ENCODE measurements at places on chromosomes 11 and 22.

DNA sequence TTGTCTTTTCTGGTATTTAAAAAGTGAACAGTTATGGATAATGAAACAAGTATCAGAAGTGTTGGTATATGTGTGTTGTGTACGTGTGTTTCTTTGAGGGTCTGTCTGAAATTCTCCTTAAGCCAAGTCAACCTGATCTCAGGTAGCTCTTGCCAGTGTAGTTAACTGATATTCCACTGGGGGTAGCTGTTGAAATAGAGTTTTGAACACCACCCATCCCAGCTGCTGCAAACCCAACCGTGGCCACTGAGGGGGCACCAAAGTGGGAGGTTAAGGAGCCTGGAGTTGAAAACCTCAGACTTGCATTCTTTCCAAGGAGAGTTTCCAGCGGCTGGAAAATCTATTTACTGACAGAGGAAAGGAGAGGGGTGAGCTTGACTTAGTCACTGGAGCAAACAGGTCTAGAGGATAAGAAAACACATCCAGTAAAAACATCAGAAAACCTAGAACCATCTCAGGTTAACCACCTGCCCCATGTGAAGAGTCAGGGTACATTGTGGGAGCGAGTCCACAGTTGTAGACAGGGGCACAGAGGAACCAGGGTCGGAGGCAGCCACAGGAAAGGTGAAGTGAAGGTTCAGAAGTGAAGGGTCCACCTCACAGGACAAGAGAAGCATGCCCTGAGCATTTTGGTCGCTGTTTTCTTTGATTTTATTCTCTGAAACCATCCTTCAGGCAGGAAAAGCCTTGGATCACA, 8.8 kb upstream of the CUL5 start:
- no peak for DNase-seq

DNA sequence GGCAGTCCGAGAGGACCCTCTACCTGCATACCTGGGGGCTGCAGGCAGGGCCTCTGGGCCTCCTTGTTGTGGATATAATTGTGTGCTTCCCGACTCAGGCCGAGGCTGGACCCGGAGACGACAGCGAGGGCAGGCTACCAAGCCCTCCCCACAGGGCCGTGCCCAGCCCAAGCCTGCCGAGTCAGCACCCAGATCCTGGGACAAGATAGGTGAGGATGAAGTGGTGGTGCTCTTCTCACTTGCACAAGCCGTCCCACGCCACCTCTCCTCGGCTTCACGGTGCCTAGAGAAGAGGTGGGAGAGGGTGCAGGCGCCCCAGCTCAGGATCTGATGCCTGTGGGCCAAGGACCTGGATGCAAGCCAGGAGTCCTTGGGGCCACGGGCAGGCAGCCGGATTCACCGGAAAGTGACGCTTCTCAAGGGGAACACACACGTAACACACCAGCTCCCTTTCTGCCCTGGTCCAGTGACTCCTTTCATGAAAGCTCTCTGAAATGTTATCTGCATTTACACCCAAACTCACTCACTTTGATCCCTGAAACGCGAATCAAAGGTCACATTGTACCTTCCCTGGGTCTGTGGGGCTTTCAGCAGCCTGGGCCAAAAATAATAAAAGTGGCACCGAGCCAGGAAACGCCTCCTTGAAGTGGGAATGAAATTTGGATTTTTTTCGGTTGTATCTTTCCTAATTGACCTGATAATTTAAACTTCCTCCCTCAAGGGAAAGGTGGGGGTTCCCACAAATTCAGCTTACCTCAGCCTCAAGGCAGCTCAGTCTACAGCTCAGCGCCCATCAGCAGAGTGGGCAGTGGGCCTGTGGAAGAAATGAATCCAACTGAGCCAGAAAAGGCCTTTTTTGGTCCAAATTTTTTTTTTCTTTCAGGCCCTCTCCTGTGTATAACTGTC, 1.1 kb upstream of the GNB1L start:
- DNase-seq: peak; percentile 35

DNA sequence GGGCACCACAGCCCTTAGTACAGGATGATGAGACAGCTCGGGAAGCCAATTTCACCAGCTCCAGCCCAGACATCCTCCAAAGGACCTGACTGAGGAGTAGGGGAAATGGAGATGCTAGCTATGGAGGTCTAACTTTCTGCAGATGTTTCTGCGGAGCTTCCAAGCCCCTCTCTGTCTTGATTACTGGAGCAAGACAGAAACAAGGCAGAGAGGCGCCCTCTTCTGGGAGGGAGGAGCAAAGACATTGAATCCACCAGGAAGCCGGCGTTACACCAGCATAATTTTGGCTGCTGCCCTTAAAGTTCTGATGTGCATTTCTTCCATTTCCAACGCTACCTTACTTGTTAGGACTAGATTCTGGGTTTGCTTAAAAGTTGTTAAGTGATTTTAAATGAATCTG, 107.3 kb upstream of the HSD17B12 start:
- no peak for DNase-seq

GRCh38 chr11:62444835-62445234, 26.0 kb downstream of the SCGB1A1 start:
- DNase-seq: no peak

DNA sequence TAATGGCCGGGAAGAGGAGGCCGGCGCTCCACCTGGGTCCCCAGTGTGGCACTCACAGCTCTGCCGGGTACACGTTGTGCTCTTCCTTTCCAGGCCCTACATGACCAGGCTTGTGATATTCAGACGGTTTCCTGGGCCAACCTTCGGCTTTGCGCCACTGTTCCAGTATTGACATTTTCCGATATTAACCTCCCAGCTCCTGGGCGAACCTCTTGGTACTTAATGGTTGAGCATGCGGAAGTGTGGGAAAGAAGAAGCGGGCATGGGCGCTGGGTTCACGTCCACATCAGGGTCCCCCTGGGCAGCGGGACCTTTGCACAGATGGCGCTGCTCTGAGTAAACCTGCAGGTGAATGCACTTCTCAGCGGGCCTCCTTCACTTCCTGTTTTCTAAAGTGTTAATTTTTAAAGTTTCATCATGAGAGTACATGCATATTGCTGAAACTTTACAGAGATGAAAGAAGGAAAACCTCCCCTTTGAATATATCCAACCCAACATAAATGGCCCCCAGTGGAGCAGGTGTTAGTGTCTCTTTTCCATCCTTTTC, 286.7 kb downstream of the TBC1D22A start:
- no peak for DNase-seq

DNA sequence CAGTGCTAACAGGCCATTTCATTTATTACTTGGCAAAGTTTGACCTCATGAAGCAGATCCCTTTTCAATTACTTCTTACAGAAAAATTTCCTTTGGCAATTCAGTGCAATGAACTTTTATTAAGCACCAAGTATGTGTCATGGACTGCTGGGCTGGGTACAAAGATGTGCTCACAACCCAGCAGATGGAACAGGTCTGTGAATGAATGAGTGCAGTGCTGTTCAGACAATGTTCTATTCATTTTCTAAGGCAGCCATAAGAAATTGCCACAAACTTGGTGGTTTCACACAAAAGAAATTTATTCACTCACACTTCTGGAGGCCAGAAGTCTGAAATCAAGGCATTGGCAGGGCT, 428.5 kb downstream of the SOX6 start:
- no peak for DNase-seq

GRCh38 chr22:36411589-36412258, 24.0 kb upstream of the MYH9 start:
- DNase-seq: no peak

DNA sequence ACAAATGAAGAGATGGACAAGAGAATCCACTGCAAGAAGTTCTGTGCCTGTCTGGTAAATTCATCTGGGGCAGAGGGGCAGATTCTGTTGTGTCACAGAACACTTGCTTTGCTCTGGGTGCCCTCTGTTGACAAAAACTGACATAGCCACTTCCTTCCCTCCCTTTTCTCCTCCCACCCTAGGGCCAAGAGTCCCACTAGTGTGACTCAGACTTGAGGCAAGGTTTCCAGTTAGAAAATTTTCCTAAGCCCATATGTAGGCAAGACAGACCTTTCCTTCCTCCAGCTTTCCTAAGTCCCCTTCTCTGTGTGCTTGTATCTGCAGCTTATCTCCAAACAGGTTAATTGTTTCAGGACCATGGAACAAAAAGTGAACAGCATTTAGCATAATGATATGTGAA, 106.8 kb downstream of the RBFOX2 start:
- peak; percentile 10 for DNase-seq

DNA sequence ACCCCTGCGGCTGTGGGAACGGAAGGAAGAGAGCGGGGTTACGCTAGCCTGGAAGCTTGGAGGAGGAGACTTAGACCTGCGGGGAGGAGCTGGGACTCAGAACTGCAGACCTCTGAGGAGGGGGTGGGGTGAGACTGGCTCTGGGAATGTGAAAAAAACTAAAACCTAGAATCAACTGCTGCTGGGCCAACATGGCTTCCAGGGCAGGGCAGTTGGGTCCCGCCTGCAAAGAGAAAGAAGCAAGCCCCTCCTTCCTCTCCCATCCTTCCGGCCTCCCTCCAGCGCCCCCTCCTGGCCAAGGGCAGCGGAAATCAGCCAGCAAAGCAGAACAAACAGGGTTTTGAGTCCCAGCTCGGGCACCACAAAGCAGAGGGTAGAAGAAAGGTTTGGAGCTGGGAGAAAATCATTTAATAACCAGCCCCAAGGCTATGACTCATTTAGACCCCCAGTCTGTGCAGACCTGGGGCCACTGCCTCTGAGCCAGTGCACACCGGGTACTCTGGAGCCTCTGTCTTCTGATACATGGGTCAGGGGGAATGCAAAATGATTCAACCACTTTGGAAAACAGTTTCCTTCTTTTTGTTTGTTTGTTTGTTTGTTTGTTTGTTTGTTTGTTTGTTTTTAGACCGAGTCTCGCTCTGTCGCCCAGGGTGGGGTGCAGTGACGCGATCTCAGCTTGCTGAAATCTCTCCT, 7.3 kb upstream of the NCF4 start:
- no peak for DNase-seq

- no peak for DNase-seq
Observed at GRCh38 chr22:50275181-50276055, 5.2 kb upstream of the MAPK11 start.

DNA sequence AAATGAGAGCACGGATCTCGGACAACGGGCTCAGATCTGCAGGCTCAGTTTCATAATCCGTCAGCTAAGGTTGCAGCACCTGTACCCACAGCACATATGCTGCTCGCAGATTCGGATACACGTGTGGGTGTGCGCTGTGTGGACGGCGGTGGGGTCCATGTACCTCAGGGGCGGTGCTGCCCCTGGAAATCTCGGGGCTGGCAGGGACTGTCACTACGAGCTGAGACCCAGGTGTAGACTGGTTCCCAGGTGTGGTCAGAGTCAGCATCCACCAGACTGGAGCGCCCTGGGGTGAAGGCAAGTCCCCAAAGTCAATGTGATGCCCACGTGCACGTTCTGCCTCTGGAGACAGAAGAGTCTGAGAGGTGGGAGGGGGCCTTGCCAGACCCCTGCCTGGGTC, 989.3 kb downstream of the BRD1 start:
- DNase-seq: no peak

GRCh38 chr22:37560608-37561211, 430 bp downstream of the CDC42EP1 start:
- DNase-seq: no peak

DNA sequence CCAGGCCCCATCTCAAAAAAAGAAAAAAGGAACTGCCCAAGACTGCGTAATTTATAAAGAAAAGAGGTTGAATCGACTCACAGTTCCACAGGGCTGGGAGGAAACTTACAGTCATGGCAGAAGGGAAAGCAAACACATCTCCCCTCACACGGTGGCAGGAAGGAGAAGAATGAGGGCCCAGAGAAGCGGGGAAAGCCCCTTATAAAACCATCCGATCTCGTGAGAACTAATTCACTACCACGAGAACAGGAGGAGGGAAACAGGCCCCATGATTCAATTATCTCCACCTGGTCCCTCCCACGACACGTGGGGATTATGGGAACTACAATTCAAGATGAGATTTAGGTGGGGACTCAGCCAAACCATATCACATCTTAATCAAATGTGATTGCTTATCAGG, 82.2 kb downstream of the BUD13 start:
- no peak for DNase-seq

GRCh38 chr22:35995348-35995747, 33.3 kb downstream of the RBFOX2 start:
- no peak for DNase-seq

All from GM12864 (cell line).